Panc1 (cell line): ENCODE measurements at places on chromosomes 3 and 15.

- no peak for DNase-seq
These were observed 73.9 kb upstream of the CHRNB4 start for GRCh38 chr15:78714890-78715289.

DNA sequence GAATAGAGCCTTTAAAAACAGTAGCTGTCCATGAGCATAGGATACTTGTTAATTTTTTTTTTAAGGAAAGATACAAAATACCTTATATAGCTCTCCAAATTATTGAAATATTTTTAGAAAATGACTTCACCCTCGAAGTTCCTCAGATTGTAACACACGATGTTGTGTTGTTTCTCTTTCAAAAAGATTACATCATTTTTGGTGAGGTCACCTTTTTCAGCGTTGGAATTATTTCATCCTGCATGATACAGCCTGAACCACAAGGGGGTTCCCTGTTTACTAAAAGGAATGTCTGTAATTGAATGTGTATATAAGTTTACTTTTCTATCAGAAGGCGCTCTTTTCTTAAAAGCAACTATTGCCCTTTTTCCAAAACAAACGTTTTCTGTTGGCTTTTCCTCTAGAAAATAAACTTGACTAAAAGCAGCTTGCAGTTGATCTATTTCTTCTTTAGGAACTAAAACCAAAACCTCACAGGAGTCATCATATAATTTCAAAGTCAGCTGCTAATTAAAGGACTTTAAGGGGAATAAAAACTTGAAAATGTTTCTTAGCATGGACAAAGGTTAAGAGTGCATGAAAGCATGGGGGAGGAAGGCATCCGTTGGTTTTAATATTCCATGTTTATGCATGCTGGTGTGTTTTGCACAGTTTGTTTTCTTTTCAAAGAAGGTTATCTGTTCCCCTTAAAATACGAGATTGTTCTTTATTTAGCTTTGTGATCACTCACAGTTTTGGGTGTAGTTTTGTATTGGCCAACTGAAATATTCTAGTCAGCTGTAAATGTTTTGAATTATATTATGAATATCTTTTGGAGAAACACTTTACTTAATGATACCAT, 29.4 kb downstream of the LYSMD4 start:
- peak; percentile 82 for DNase-seq

- no peak for DNase-seq
These were observed 704.7 kb upstream of the ARPP21 start for GRCh38 chr3:34934660-34935059.

- no peak for DNase-seq
These were observed 50.5 kb upstream of the TEX264 start for GRCh38 chr3:51620543-51620942.

GRCh38 chr15:39391230-39391629, 189.6 kb upstream of the THBS1 start:
- DNase-seq, result no peak

- DNase-seq, result no peak
These were observed 36.0 kb upstream of the NR1I2 start for GRCh38 chr3:119745942-119746341.

- no peak for DNase-seq
These were observed 32.8 kb upstream of the TSEN2 start for GRCh38 chr3:12451481-12451880.

GRCh38 chr3:167787440-167787839, 51.9 kb downstream of the SERPINI1 start:
- no peak for DNase-seq
